Activated T-helper 1 cell treated with Interleukin-2 at 50 U/mL for 16 hours (primary cell): ENCODE measurements at places on chromosomes 3 and 15.

DNA sequence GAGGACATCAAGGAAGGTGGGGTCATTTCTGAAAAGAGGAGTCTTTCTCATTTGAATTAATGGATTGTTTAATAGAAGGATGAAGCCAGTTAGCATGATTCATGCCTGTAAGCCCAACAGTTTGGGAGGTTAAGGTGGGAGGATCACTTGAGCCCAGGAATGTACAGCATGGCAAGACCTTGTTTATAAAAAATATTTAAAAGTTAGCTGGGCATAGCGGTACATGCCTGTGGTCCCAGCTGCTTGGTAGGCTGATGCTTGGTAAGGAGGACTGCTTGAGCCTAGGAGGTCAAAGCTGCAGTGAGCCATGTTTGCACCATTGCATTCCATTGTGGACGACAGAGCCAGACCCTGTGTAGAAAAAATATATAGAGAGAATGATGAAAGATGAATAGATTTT, 165.5 kb downstream of the ALCAM start:
- no peak for DNase-seq

DNA sequence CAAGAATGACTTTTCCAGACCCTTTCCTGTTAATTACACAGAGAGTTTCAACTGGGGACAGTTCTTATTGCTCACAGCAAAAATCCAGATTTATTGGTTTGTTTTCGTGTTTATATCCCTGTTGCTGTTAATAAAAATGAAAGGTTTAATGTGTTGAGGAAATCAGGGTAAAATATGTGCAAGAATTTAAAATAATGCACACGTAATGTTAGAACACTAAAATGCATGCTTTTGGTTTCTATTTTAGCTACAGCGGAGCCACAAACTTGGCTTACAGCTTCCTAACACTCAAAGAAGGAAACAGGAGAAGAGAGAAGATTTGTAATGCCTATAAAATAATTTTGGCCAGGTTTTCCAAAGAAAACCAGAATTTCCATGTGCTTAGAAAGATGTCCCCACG, 62.7 kb downstream of the CASR start:
- DNase-seq, result no peak

GRCh38 chr3:66565301-66565700, 64.5 kb upstream of the LRIG1 start:
- no peak for DNase-seq

- DNase-seq, result no peak
These were observed 21.9 kb downstream of the DAPK2 start for GRCh38 chr15:64024172-64025050.

GRCh38 chr3:10195366-10196089, 30.8 kb downstream of the IRAK2 start:
- no peak for DNase-seq
